CD4-positive, alpha-beta T cell treated with Interleukin-12 subunit alpha and Interleukin-12 subunit beta, for 1 hour (primary cell): ENCODE measurements at places on chromosomes 11 and 22.

- no peak for DNase-seq
These were observed at the start of gene APOBEC3A for GRCh38 chr22:38957046-38957770. APOBEC3A (plus strand) TSS chr22:38957609; CDS start chr22:38957692, 83 bp downstream.

- DNase-seq, result no peak
These were observed 301.7 kb downstream of the BLID start for GRCh38 chr11:121814296-121814695.

- no peak for DNase-seq
These were observed 81.3 kb downstream of the CLPB start for GRCh38 chr11:72352859-72353551.

DNA sequence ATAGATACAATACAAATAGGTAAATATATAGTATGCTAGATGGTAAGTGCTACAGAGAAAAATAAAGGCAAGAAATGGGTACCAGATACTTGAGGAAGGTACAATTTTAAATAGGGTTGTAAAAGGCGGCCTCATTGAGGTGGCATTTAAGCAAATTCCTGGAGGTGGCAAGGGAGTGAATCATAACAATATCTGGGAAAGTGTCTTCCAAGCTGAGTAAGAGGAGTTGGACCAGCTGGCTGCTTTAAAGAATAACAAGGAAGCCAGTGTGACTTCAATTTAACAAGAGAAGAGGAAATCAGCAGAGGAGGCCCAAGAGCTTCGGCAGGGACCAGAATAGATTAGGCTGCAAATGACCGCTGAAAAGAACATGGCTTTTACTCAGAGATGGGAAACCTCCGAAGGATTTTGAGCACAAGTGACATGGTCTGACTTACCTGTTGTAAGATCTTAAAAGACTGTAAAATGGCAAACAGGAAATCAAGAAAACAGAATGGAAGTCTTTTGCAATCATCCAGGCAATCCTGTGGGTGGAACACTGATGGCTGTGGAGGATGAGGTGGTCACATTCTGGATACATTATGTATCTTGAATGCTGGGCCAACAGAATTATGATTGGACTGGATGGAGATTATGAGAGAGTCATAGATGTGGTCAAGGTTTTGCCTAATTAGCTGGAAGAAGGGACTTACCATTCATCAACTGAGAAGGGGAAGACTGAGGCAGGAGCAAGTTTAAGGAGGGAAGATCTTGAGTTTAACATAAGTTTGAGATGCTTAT lies 77.2 kb downstream of the RDX start:
- no peak for DNase-seq

GRCh38 chr11:76806131-76806530 lies 23.0 kb downstream of the TSKU start:
- no peak for DNase-seq

DNA sequence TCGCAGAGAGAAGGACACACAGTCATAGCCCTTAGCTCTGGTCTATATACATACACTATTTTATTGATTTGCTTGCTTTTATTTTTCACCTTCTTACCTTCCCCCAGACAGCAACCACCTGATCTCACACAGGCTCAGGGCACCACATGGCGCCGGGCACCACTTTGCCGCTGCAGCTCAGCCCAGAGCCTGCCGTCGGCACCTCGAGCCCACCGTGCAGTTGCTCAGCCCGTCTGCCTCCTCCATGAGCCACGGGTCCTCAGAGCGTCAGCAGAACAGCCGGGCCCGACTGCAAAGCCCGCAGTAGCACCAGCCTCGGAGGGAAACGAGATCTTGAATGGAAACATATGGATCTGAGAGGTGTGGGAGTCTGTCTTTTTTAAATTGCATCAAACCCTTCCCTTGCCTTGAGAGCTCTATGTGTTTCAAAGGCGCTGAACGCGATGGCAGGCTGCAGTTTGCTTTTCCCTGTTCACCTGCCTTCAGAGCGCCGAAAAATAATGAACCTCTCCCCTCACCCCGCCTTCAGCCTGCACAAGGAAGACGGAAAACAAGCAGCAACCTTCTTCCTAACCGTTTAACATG lies 505.4 kb downstream of the MN1 start:
- no peak for DNase-seq

DNA sequence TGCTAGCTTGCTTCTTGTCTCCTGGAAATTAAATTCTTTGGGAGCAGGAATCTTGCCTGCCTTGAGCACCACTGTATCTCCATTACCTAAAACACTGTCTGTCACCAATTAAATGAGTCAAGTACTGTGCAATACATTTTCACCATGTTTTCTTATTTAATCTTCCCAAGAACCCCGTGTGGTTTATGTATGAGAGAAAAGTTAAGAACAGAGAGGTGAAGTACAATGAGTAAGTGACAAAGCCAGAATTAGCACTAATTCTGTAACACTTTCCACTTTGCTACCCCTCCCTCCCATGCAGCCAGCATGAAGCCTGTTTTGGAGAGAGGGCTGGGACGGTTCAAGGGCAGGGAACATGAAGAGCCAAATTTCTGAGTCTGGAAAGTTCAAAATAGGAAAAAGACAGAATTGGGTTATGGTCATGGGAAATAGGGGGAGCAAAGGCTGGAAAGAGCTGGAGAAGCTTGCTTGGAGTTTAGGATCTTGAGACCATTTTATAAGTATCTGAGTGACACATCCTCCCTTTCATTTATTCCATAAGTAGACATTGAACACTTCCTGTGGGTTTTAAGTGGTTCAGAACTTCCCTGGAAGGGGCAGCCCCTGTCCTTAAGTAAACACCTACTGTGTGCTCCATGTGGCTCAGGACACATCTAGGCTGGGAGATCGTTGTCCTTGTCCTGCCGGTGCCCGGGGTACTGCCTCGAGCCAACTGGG lies 60.5 kb upstream of the CHST1 start:
- DNase-seq, result no peak

DNA sequence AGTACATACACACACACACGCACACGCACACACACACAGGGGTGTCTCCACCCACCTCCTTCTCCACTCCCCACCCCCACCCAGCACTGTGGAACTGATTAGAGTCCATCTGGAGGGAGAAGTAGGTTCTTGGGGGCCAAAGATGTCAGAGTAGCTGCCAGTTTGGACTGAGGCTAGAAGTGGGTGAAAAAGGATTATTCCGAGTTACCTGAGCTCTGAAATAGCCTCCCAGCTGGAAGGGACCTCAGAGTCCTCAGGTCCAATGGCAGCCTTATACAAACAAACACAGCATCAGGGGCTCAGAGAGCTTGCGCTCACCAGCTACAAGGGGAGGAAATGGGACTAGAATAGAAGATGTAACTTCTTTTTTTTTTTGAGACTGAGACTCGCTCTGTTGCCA lies 20.8 kb downstream of the IL10RA start:
- no peak for DNase-seq

GRCh38 chr11:124745835-124746620 lies 6.0 kb downstream of the VSIG2 start:
- DNase-seq, result peak; percentile 33

DNA sequence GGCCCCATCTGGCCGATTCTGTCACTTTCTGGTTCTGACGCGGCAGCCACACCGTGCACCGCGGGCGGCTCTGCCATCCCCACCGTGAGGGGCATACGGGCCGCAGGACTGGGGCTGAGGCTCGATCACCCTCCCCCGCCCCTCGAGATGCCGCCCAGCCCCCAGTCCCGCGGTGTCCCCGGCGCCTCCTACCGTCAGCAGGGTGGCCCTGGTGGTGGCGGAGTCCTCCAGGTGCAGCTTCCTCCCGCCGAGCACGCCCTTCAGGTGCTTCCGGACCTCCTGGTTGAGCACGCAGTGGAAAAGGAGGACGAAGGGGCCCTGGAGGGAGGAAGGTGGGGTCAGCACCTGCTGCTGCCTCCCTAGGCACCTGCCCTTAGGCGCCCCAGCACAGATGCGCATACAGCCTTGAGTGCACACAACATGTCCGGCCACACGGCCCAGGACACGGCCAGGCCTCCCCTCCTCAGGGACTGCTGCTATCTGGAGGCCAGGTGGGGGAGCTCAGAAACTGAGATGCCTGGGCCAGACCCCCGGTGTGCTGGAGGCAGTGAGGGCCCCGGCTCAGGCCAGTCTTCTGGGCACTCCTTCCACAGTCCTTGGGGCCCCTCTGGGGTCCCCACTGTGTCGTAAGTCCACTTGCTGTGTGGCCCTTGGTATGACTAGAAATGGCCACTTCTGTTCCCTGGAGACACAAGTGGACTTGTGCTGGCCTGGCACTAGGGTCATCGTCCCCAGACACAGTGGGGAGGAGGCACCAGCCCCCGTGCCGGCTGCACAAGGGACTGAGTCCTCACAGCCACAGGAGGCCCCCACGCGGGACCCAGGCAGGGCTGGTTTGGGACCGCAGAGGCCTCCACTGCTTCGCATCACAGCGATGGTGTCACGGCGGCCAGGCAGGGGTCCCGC lies 31.5 kb downstream of the TRMU start:
- no peak for DNase-seq

GRCh38 chr11:69771466-69771865 lies 3.7 kb downstream of the FGF4 start:
- DNase-seq, result no peak

- no peak for DNase-seq
These were observed 4.2 kb upstream of the C1QTNF6 start for GRCh38 chr22:37192204-37192603.

GRCh38 chr22:17284888-17285287 lies 65.7 kb upstream of the ADA2 start:
- no peak for DNase-seq

- no peak for DNase-seq
These were observed 9.4 kb downstream of the TRIM29 start for GRCh38 chr11:120128392-120129119.

GRCh38 chr11:20360650-20361049 lies 2.9 kb upstream of the HTATIP2 start:
- DNase-seq, result peak; percentile 69

- DNase-seq, result no peak
These were observed 23.3 kb downstream of the P4HA3 start for GRCh38 chr11:74288161-74288560.

DNA sequence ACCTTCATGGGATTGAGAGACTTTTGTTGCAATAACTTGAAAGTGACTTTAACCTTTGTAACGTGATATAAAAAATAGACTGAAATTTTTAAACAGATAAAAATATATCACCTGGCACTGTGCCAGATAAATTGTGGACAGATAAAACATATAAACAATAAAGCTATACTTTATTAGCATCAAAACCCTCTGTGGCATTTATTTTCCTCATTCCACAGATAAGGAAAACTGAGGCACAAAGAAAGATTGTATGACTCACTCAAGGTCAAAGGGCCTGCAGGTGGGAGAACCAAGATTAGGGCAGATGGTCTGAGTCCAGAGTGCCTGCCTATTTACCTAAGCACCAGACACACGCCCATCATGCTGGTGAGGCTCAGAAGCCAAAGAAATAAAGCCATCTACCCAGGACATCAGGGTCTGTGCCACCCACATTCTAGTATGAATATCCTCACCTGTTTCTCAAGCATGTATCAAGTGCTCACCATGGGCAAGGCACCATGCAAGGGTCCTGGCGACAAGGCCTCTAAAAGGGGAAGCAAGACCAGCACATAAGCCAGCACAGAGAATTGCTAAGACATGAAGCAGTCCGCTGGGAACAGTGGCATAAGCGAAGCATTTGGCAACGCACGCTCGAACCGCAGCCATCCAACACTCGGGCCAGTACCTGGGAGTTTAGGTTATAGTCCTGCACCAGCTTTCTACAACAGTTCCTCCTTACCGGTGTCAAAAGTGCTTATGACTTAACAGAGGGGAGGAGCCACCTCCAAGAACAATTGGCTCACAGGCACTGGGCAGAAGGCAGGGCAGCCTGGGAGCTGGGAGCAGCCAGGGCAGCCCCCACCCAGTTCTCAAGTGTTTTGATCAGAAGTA lies 17.6 kb downstream of the MYH9 start:
- DNase-seq, result no peak

DNA sequence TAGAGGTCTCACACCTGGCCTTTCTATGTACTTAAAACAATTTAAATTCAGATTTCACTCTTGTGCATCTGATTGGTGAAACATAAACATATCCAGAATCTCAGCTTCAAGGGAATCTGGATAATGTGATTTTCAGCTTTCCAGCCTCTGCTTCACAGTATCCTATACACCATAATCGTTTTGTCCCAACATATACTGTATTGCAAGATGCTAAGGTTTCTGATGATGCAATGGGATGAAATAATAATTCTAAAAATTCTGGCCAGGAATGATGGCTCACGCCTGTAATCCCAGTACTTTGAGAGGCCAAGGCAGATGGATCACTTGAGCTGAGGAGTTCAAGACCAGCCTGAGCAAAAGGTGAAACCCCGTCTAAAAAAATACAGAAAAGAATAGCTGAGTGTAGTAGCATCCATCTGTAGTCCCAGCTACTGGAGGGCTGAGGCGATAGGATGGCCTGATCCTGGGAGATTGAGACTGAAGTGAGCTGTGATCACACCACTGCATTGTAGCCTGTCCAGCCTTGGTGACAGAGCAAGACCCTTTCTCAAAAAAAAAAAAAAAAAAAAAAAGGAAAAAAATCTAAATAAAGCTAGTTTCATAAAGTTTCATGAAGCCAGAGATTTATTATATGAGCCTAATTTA lies 41.0 kb upstream of the CTSC start:
- no peak for DNase-seq

DNA sequence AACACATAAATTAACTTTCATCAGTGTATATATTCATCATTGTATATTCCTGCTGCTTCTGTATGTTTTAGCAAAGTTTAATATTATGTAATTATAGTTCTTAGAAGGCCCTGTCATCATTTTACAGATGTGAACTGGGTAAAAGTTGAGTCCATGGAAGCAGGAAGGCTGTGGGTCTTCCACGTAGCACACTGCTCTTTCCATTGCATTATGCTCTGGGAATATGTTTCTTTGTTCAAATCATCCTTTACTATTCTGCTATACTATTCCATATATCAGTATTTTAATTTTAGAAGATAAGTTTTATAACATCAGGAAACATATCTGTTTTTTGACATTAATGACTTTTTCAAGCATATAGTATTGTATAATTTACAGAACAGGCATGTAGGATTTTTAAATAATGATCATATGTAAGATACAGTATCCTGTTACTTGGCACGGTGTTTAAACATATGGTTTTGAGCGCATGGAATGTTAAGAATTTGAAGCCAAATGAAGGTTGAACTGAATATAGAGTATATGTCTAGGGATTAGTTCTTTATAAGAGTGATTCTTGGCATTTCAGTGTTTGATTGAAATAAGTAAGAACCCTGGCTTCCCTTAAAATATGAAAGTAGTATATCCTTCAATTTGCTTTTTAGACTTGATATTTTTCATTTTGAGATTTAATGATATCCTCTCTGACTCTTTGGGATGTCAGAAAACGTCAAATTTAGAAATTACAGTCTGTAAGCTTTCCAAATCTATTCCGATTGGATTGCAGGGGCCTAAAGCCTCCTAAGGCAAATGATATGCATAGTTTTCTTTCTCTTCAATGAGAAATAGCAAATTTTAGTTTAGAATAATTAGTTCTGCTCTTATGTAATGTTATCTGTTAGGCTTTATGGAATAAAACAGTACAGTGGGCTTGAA lies 8.6 kb downstream of the CCDC81 start:
- DNase-seq, result no peak

- no peak for DNase-seq
These were observed 5.4 kb upstream of the CSDC2 start for GRCh38 chr22:41555325-41555982.
